ENCODE measurements at places on chromosomes 3 and 15.

DNA sequence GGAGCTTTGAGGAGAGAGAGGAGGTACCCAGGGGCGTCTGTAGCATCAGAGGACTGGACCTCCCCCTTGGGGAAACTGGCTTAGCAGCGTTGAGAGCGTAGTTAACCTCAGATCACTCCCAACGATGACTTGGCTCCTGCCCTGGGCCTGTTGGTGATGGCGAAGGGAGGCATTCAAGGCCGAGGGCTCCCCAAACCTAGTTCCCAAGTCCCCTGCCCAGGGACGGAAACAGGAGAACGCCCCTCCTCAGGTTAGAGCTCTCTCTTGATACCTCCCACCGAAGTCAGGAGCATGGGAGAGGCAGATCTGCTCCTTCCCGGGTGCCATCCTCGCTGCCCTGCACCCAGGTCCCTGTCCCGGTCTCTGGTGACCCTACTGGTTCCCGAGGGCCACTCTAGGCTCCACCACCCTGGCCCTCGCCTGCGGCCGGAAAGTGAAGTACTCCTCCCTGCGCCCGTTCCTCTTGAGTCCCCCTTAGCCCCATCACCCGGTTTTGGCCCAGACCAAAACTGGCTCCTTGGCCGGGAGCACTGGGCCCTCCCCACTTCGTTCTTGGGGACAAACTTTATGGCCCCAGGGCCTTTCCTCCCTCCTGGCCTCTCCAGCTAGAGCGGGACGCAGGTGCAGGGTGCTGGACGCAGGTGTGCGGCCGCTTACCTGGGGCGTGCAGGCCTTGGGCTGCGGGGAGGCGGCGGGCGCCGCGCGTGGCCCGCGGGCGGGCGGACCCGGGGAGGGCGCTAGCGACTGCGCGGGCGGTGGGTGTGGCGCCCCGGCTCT is 2.6 kb upstream of the SKOR1 start:
- no peak for DNase-seq

DNA sequence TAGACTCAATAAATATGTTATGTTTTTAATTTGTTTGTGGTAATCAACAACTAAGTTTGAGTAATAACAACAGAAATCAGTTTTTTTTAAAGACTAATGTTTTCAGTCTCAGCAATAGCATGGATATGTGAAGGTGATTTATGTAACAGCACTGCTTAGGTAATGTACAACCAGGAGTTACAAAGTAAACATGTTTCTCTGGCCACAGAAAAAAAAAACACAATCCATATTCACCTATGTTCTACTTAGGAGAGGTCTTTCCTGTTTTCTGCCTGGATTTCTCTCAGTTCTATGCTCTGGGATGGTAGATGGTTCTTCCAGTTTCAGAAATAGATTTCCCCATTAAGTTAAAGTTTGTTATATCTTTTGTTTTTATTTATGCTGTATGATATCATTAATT is 579.4 kb downstream of the SI start:
- no peak for DNase-seq

DNA sequence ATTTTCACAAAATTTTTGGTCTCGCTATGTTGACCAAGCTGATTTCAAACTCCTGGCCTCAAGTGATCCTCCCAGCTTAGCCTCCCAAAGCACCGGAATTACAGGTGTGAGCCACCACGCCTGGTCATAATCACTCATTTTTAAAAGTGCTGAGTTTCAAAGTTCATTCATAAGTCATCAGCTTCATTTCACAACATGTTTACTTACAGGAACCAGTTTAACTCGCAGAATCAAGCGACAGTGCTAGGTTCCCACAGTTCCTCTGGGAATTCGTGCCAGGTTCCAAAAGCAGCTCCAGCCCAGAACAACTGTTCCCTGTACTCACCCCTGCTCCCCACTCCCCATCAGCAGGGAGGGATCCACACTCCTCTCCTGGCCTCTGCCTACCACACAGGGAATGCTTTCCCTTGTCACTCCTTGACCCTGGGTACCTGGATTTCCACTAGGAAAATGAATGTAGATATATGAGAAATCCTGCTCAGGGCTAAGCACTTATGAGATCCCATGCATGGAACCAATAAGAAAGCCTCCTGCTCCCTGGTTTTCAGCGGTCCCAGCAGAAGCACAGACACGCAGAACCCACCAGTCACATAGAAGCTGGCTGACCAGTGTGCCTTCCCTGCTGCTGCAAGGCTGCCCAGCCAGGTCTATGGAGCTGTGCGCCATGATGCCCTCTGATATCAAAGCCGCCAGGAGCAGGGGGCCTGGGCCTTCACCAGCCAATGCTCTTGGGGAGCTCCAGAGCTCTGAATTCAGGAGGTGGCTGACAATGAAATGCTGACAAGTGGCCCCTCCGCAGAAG is 72.3 kb downstream of the ITGB5 start:
- no peak for DNase-seq

DNA sequence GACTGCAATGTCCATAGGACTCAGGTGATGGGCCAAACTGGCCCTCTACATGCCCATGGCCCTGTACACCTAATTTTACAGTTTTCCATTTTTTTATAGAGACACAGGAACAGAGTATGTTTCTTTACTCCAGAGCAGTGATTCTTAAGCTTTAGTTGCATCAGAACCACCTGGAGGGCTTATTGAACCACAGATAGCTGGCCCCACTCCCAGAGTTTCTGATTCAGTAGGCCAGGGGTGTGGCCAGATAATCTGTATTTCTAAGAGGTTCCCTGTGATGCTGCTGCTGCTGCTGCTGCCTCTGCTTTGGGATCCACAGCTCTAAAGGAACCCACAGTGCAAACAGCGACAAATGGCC is 5.1 kb downstream of the RBP1 start:
- no peak for DNase-seq

DNA sequence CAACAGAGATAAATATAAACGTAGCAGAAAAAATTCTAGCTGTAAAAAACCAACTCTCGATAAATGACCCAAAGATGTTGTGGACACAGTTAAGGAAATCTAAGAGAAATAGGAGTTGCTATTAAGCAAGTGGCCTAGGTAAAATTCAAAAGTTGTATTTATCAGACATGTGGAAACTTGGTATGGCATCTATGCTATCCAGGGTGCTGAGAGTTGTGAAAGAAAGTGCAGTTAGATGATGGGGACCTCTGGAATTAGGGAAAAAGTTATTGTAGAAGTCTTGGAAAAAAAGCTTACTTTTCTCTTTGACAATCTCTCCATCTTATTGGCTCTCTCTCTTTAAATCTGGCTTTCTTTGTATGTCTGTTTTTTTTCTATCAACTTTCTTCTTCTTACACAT is 1090.9 kb downstream of the TBL1XR1 start:
- DNase-seq = no peak

- no peak for DNase-seq
Measured at GRCh38 chr3:157354722-157355121, 81.9 kb upstream of the PTX3 start.

DNA sequence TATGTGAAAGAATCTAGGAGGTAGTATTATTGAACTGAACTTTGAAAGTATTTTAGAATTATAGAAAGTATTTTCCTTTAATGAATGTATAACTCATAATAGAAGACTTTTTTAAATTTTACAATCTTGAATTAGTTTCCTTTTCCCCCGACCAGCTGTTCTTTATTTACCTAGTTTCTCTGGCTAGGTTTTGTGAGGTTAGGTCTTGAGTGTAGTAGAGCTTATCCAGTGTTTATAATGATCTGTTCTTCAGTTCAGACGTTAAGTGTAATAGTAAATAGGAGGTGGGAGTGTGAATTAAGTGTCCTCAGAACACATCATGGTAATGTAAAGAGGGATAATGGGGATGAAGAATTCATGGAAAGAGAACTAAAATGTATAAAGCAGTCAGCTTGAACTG is 93.8 kb downstream of the MYRIP start:
- DNase-seq = no peak

- DNase-seq = no peak
Measured at GRCh38 chr15:38768970-38769369, 204.4 kb upstream of the RASGRP1 start.

DNA sequence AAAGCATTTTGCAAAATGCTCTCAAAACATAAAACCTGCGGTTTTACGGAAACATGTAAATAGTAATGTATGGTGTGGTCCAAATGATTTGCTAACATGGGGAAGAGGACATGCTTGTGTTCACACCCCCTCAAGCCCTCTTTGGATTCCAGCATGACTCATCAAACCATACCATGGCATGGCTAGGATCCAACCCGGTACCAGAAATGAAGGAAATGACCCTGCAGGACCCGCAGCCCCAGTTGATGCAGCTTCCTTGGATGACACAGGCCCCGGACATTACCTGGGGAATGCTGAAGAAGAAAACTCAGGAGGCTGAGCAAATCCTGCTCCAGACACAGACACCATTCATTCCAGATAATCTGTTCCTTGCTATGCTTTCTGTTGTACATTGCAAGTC is 222.9 kb downstream of the DTWD1 start:
- no peak for DNase-seq

DNA sequence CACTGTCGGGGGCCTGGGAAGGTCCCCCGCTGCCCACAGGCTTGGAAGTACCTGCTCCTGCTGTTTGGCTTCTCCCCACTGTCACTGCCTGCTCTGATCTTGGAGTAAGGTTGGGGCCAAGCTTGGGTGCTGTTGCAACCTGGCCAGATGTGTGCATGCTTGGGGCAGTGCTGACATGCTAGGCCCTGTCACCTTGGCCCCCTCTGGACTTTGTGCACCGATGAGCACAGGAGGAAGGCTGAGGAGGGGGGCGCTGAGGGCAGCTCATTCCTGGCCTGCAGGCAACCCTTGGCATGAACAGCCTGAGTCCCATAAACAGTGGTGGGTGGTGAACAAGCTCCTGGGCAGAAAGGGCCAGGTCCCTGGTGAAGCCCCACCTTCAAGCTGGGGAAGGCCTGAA is 4.0 kb upstream of the XCR1 start:
- DNase-seq = no peak

GRCh38 chr3:114527036-114527644 is 233.3 kb downstream of the TIGIT start:
- no peak for DNase-seq

DNA sequence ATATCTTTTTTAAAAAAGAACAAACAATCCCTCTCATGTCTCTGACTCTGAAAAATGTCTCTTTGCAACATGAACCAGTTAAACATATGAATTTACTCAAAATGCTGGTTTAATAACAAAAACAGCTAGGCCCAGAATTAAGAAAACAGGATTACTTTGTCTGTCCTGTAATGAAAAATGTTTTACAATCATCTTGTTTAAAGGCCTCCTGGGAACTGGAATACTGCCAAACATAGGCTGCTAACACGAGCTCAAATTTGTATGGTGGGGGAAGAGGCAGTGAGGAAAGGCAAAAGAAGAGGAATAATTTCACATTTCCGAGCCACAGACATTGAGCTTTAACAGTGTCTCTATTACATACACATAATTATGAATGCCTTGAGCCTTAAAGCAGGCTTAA is 61.7 kb upstream of the PPIB start:
- DNase-seq = no peak

- DNase-seq = no peak
Measured at GRCh38 chr3:188573291-188573940, 419.5 kb downstream of the LPP start.

DNA sequence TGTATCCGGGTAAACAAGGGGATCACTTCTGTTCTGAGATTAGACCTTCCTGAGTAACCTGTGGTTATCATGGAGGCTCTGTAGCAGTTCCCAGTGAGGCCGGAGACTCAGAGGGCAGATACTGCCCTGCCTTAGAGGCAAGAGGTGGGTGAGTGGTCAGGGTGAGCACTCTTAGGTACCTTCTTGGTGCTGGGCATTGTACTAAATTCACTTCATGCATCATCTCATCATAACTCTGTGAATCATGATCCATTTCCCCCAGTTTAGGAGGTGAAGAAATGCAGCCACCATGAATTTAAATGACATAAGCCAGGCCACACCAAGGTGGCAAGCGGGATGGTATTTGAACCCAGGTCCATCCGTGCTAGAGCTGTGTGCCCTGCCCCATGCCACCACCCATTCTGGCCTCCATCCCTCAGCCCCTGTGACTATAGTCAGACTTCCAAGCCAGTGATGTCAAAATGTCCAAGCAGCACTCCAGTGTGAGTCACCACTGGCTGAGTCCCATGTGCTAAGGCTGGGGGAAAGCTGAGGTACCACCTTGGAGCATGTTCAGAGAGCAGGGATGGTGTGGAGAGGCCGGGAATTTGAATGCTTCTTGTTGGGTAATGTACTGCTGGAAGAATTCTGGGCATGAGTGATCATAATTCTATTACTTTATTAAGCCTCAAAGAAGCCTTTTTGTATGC is 88.8 kb downstream of the EPHB1 start:
- no peak for DNase-seq

- no peak for DNase-seq
Measured at GRCh38 chr3:103195216-103195615, 760.4 kb downstream of the ZPLD1 start.

DNA sequence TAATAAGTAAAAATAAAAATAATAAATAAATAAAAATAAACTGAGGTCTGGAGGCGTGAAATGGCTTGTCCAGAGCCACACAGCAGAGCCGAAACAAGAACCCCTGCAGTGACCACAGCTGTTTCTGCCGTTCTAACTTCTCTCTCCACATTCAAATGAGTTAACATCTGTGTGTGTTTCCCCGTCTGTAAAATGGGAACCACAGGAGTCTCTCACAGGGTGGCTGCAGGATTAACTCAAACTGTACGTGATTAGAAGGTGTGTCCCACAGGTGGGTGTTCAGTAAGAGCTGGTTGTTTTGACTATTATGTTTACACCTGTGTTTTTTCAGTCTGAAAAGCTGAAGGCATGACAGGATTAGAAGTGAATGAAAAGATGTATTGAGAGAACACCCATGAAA is 27.0 kb upstream of the MUC4 start:
- no peak for DNase-seq

- no peak for DNase-seq
Measured at GRCh38 chr3:11799791-11800190, 46.9 kb downstream of the TAMM41 start.

- DNase-seq = no peak
Measured at GRCh38 chr3:127070776-127071175, 87.9 kb downstream of the PLXNA1 start.

DNA sequence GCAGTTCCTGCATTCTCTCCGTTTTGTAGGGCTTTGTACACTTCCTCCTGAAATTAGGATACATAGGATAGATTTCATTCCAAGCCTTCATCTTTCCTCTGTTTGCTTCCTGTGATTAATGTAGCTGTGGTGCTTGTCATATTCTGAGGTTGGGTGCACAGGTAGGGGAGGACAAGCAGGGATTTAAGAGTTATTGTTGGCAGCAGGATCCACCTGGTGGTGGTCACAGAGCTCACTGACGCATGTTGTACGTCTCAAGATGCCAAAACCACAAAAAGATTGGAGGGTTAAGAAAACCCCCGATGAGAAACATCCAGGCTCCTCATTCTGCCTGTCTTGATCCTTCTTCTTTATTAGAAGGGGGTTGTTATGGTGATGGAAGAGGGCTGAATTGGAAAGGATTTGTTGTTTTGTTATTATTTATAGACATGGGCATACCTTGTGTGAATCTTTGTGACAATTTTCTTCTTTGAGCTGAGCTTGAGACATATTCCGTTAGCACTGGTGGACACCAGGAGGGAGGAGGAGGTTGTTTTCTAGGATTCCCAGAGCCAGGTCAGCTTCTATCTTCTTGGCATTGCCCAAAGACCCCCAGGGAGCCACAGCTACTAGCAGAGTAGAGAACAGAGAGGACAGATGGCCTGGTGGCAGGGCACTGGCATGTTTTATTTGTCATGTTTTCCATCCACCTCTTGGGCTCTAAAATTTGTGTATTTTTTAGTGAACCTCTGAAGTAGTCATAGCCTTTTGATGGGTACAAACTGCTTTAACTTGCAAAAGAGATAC is 57.7 kb upstream of the LARS2 start:
- no peak for DNase-seq

GRCh38 chr3:55673764-55674163 is 186.7 kb upstream of the WNT5A start:
- DNase-seq = no peak

Measured in stimulated activated CD8-positive, alpha-beta memory T cell treated with anti-CD3 and anti-CD28 coated beads, Interleukin-7, amount 100 ng/mL, for 1 hour (primary cell).